ENCODE measurements at places on chromosomes 5 and 9.
A peak's percentile ranks its signal among the peaks of the same experiment; 100 is the strongest.

DNA sequence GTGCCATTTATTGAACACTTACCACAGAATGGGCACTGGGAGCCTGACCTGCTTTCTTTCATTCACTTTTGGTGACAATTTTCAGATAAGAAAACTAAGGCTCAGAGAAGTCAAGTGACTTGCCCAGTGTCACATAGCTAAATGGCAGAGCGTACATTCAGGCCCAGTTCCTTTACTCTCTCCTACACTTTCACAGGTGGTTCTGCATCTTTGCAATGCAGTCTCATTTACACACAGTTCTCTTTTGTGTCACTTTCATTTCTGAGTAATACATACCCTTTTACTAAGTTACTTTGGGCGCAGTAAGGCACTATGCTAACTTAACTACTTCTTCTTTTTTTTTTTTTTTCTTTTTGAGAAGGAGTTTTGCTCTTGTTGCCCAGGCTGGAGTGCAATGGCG, 8.3 kb downstream of the NFIL3 start:
- peak; percentile 63 for DNase-seq

- DNase-seq: no peak
These were observed 102.5 kb upstream of the SREK1 start for GRCh38 chr5:66041627-66042026.

- no peak for DNase-seq
These were observed 2.7 kb downstream of the RGMB start for GRCh38 chr5:98776066-98776705.

DNA sequence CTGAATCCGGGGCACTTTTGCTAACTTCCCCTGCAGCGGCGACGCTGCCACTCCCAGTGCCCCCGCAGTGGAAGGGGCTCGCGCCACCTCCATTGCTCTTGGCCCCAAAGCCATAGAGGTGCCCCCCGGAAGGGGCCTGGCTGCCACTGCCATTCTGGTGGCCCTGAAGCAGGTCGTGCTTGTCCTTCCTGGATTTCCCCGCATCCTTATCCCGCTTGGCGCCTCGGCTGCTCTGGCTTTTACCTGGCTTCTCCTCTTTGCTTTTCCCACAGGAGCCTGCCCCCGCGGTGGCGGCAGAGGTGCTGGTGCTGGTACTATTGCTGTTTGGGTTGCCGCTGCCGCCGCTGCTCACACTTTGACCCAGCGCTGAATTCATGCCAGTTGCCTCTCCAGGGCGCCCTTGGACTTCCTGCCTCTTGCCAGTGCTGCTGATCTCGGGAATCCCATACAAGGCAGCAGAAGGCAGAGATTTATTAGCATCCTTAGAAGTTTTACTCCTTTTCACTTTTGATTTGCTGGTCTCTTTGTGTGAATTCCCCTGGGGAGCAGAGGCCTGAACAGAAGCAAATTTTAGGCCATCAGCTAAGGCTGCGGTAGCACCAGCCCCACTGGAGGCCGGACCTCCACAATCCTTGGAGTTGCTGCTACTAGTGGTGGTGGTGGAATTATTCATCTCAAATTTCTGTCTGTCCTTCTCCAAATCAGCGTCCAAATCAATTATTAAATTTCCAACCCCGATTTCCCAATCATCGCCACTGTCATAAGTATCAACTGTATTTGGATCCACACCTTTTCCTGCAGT, 2.1 kb downstream of the ZNF608 start:
- no peak for DNase-seq

DNA sequence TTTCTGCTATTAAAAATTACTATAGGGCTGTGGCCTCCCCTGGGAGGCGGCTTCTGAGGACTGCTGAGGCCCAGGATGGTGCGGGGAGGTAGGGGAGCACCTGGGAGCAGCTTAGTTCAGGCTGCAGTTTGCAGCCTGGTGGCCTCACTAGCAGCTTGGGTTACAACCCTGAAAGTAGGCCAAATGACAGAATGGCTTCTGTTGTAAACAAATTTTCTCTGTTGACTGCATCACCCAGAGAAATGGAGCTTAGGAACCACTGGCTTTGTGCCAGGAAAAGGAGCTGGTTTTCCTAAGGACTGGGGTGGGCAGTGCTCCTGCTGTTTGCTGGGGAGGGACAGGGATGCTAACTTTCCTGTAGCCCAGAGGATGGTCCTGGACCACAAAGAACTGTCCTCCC, 130.3 kb downstream of the ENTREP1 start:
- DNase-seq: no peak

GRCh38 chr5:36733183-36733582, 126.8 kb downstream of the SLC1A3 start:
- no peak for DNase-seq

- no peak for DNase-seq
These were observed at the start of gene AIF1L for GRCh38 chr9:131096269-131097125. Gene AIF1L, plus strand, starts transcription at chr9:131096531. Its CDS starts 99 bp downstream, at chr9:131096630.

- DNase-seq: no peak
These were observed 78.3 kb downstream of the PPARGC1B start for GRCh38 chr5:149808264-149808982.

DNA sequence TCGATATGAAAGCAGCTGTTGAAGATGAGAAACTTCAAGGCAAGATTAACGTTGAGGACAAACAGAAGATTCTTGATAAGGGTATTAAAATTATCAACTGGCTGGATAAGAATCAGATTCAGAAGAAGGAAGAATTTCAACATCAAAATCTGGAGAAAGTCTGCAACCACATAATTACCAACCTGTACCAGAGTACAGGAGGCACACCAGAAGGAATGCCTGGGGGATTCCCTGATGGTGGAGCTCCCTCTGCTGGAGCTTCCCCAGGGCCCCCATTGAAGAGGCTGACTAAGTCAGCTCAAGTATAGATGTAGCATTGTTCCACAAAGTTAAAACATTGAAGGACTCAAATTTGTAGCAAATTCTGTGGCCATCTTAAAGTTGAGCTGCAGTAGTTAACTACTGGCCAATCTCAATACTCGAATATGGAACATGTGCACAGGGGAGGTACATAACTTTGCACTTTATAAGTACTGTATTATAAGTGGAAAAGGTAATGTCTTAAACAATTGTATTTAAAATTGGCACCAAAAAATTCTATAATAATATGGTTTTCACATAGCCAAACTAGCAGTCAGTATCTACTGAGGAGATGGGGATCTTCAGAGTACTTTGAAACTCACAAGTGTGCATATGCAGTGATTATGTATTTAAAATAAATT, 237.5 kb downstream of the CHSY3 start:
- no peak for DNase-seq

- DNase-seq: no peak
These were observed 36.7 kb downstream of the ARHGAP26 start for GRCh38 chr5:142806841-142807267.

GRCh38 chr5:22557251-22557650, 295.9 kb downstream of the CDH12 start:
- no peak for DNase-seq

DNA sequence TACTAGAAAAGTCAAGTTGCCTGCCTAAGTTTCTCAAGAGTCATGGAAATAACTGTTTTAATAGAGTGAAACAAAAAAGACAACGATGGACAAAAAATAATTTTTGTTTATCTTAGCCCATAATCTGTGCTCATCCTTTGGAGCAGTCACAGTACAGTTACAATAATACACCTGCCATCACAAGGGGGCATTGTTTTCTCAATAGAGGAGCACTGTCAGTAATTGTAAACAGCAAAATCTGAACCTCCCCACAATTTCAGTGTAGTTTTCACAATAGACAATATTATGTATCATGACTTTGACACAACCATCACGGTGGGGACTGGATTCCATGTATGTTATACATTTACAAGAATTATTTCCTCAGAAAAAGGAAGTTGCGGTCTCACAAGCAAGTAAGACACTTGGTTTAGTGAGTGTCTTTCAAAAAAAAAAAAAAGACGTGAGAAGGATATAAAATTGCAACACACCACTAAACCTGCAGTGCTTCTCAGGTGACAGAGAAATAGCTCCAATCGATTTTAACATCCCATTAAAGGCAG, 586.3 kb downstream of the PTPRD start:
- DNase-seq: no peak

GRCh38 chr9:93343663-93344062, 107.8 kb upstream of the FAM120A start:
- no peak for DNase-seq

DNA sequence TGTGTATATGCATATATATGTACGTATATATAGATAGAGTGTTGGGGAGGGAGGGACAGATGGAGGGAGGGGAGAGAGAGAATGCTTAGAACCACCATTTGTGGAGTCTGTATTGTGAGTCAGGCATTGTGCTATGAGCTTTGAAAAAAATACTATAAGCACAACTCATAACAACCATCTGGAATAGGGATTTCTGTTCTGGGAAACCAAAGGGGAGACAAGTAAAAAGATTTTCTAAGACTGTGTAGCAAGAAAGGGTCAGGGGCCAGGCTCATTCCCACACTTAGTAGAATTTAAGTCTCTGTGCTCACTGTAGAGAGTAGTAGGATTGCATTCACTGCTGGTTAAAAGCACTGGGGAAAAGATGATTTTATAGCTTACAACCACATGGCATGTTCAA, 202.3 kb upstream of the SGCD start:
- DNase-seq: no peak

DNA sequence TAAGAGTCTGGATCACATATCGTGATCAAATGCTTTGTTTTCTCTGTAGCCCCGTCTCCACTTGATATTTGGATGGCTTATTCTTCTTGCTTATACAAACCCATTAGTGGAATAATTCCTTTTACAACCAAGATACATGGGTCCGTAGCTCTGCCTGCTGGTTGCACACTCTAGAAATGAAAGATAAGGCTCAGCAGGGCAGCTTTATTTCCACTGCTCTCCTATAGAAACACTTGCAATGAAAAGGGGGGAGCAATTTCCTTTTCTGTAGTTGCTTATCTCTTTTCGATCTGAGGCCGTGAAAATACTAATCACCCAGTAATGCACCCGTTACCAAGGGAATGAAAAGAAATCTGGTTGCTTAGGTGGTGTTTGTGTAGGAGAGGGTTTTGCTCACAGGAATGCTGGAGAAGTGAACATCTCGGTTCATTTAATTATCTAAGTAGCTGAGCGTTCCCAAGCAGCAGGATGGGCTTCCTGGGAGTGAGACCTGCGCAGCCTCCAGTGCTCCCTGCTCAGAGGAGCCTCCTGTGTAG, 131.7 kb downstream of the ADAMTS16 start:
- DNase-seq: no peak

DNA sequence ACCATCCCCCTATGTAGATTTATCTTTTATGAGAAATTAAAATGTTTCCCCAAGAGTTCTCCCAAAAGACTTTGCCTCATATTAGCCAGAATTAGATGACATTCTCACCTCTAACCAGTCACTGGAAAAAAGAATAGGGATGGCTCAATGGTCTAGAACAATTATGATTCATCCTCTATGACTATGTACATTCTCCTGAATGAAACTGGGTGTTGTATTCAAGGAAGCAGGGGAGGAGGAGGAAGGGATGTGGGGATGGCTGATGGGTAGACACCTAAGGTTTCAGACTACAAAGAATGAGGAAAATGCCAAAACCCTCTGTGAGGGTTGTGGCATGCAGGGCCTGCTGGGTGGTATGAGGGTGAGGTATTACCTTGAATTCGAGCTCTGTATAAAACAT, 49.5 kb upstream of the BRINP1 start:
- DNase-seq: no peak

DNA sequence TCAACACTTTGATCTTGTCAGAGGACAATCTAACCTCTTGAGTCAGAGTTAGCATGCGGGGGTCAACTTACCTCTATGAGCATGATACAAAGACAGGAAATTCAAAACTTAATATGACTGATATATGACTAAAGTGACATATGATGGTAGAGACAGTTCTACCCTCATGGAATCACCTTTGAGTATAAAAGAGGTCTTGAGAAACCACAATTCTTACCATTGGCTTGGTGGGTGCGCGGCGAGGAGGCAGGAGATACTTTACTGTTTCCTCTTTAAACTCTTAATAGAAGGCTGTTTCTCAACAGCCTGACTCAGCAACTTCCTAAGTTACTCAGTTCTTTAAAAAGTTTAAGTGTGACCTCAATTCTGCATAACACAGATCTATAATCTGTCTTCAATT, 372.8 kb downstream of the KIAA0825 start:
- peak; percentile 52 for DNase-seq

DNA sequence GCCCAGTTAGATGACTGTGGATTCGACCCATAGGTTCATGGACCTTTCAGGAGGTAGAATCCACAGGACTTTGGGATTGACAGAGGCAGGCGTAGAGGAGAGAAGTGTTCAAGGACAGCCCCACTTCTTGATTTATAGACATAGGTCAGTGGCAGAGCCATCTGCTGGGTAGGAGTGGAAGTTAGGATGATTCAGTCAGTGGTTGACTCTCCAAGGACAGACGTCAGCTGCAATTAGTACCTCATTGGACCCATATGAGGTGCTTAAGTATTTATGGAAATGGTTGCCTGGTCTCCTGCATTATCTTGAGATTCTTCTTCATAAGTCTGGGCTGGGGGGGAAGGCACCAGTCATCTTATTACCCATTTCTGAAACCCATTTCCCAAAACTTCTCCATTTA, 70.9 kb downstream of the SH3RF2 start:
- DNase-seq: no peak

DNA sequence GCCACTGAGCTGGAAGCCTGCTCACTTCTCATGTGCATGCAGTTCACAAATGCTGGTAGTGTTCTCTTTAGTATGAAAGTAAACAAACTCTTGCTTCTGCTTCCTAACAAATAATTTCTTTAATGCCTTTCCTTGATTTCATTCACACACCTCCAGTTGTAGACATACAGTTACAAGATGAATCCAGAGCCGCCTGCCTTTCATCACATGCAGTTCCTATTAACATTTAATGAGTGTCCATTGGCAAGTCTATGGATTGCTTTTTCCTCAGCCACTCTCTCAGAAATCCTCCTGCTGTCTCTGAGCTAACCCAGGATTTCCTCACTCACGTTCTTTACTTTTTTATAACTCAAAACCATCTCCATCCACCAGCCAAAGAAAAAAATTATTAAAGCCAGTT, 408.6 kb downstream of the BNC2 start:
- no peak for DNase-seq

- DNase-seq: no peak
These were observed 217.6 kb downstream of the NPR3 start for GRCh38 chr5:32928761-32929160.
